ENCODE measurements at places on chromosomes 5 and 9.

DNA sequence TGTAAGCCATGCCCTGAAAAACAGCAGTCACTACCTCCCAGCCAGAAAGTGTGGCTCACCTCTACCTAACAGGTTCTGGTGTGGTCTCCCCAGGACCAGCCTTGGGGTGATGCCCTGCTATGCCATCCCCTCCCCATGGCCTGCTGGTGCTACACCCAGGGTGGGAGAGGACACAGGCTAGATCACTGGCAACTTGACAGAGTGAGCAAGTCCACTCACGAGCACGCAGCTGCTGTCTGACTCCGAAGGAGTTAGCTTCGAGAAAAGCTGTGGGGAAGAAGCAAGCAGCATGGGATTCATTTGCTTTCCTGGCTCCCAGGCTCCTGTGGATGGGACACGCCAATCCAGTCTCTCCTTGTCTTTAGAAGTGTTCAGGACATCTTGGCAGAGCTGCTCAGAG, 102.2 kb downstream of the COL5A1 start:
- DNase-seq: no peak

DNA sequence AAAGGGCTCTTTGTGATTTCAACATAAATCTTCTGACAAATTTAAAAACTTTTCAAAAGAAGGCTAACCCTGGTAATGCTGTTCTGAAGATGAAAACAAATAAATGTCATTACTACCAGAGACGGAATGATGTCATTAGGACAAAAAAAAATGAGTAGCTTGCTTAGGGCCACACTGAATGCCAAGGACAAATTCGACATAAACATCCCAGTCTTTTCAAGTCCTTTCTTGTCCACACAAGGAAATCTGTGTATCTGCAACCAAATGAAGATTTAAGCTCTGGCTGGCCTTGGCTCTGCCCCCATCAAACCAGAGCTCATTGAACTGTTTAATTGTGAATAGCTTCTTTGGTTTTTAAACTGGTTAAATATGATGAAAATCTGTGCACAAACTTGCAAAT, 592.7 kb downstream of the TLE1 start:
- no peak for DNase-seq

GRCh38 chr5:73221161-73221560, 48.2 kb downstream of the TMEM174 start:
- no peak for DNase-seq

DNA sequence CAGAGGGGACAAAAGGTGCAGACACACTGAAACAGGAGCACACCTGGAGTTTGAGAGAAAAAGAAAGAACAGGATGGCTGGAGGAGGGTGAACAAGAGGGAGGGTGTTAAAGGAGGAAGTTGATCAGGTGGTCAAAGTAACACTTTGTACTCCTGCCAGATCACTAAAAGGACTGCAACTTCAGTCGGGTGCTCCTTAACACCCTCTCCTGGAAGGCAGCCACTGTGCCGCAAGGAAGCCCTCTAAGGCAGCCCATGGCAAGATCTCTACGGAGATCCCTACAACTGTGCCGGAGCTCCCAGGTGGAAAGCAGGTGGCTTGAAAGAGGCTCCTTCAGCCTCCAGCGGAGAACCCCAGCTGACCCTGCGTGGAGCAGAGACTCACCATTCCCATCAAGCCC, 124.4 kb upstream of the MSX2 start:
- DNase-seq: no peak

DNA sequence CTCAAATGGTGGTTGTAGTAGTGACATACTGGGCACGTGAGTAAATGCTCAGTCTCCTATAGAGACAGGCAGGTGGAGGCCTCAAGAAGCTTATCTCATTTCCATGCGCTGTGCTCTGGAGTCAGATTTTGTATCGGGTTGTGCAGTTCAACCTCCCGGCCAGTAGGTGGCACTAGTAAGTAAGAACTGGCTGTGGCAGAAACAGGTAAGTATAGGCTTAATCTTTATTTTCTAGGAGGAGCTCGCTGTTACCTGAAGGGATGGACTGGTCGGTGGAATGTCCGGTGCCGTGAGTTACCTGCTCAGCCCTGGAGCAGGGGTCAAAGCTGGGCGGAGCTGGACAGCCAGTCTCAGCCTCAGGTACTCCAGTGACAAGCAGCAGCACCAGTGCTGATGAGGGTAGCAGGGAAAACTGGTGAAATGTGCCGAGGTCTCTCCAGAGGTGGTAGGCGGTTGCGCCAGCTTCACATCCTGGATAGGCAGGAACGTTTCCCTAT, 880.1 kb upstream of the SEMA6A start:
- DNase-seq: no peak

DNA sequence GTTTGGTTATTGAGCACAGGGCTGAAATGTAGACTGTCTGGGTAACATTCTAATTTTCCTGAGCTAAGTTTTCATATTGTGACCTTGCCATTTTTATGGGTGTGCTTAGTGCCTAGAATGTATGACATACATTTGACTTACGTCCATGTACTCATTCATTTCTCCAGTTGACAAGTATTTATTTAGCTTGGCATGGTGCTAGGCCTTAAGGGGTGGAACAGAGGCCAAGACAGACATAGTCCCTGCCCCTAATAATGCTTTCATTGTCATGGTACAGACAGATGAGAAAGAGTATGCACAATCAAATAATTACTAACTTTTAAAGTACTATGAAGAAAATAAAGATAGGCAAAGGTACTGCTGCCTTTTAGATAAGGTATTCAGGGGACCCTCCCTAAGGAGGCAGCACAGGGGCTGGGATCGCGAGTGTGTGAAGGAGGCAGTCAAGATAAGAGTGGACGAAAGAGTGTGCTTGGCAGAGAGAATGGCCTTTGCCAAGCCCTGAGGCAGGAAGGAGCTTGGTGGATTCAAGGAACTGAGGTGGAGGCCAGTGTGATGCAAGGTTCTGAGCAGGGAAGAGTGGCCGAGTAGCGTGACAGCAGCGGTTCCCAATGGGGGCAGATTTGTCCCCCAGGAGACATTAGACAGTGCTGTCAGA, 128.0 kb downstream of the PIP5K1B start:
- no peak for DNase-seq

DNA sequence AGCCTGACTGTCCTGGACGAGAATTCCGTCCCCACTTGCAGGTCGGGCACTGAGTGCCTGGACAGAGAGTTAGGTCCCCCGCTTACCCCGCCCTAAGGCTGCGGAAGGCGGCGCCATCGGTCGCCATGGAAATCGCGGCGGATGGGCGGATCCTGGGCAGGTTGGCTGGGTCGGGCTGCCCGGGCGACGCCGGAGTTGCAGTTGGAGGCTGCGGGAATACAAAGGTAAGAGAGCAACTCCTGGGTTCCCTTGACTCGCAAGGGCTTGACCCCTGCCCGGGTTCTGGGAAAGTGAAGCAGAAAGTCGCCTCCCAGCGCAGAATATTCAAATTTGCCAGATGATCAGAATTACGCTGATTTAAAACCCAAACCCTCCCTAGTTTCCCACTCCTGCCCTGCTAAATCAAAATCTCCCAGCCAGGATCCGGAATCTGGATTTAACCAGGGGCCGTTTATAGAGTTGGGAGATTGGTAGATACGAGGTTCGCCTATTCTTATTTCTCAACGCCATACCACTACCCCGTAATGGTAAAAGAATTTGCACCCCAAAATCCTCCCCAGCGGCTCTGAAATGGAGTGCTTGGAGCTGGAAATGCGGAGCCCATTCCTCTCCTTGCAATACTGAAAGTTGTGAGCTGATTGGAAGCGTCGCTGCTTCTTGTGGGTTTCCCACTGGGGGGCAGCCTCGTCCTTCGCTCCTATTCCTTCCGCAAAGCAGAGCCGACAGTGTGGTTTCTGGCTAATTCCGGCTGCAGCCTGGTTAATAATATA, 156.4 kb upstream of the RASEF start:
- peak; percentile 15 for DNase-seq

GRCh38 chr9:116716438-116716837, 29.3 kb downstream of the TRIM32 start:
- DNase-seq: no peak

GRCh38 chr9:105064248-105065097, 136.5 kb upstream of the ABCA1 start:
- DNase-seq: peak; percentile 94

DNA sequence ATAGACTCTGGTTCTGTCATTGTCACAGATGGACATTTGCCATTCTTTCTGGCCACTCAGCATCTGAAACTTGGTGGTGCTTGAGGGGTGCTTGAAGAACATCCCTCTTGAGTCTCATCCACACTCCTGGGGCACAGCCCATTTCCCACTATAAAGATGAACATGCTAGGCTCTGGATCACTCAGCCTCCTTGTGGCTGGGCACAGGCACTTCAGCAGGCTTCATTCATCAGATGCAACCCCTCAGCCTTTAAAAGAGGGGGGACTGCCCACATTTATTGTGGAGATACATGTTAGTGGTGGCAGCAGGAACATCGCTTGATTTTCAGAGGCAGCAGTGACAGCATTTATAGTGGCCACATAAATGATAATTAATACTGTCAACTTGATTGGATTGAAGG, 124.7 kb upstream of the NIPBL start:
- no peak for DNase-seq

- no peak for DNase-seq
Measured at GRCh38 chr9:99040911-99041582, 63.9 kb upstream of the TGFBR1 start.

DNA sequence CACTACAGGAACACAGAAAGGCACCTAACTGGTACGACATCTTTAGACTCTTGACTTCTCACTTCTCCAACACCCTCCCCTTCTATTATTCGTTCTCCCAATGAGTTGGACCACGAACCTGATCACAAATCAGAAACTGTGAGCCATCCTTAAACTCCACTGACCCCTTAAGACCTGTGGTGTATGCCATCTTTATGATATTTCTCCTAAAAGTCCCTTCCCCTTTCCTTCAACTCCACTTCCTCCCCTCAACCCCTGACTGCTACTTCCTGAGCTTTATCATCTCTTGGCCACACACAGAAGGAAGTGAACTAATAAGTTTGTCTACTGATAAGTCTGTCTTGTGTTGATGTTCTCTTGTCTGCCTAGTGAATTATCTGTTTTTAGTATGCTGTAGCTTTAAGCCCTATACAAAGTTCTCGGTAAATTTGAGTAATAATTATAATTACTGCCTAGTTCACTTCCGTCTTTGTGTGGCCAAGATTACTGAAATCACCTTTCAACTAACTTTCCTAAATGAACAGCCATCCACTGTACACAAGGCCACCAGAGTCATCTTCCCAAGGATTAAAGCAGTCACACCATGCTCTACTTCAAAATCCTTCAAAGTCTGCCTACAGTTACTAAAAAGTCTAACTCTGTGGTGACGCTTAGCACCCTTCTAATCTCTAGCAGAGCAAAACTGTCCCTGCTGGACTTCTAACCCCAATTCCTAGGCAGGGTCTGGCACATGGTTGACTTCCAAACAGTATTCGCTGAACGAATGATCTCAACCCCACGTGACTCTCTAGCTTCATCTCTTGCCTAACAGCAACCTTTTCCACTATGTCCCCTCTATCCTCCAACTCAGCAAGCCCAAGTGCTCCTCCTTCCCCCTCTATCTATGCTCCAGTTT, 23.2 kb downstream of the ELOVL7 start:
- no peak for DNase-seq

- DNase-seq: no peak
Measured at GRCh38 chr9:99931155-99931840, 24.8 kb downstream of the STX17 start.

- DNase-seq: no peak
Measured at GRCh38 chr5:151596828-151597539, 5.9 kb upstream of the FAT2 start.

GRCh38 chr9:128416432-128417019, 4.1 kb upstream of the CERCAM start:
- DNase-seq: no peak

DNA sequence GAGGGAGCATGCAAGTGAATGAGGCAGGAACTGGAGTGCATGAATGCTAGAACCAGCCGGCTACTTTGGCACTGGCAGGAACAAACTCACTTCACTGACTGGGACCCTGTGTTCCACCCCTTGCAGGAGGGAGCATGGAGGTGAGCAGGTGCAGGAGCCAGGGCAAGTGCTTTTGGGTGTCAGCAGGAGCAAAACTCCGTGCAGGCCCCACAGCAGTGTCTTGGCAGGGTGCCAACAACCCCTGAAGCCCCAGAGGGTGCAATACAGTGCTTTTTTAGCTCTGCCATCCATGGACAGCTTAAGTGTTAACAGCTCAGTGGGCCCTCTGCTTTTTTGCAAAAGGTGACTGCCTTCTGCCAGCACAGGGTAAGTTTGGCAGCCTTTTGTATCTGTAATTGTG, 245.8 kb upstream of the PCSK5 start:
- no peak for DNase-seq

- no peak for DNase-seq
Measured at GRCh38 chr5:4924577-4924976, 215.6 kb upstream of the ADAMTS16 start.

GRCh38 chr5:113249206-113249605, 185.6 kb downstream of the TSSK1B start:
- no peak for DNase-seq

- DNase-seq: no peak
Measured at GRCh38 chr5:124923131-124923530, 176.7 kb upstream of the ZNF608 start.

- DNase-seq: no peak
Measured at GRCh38 chr5:71632168-71632567, 45.0 kb downstream of the MCCC2 start.

- DNase-seq: no peak
Measured at GRCh38 chr5:168401226-168401625, 85.0 kb upstream of the RARS1 start.

DNA sequence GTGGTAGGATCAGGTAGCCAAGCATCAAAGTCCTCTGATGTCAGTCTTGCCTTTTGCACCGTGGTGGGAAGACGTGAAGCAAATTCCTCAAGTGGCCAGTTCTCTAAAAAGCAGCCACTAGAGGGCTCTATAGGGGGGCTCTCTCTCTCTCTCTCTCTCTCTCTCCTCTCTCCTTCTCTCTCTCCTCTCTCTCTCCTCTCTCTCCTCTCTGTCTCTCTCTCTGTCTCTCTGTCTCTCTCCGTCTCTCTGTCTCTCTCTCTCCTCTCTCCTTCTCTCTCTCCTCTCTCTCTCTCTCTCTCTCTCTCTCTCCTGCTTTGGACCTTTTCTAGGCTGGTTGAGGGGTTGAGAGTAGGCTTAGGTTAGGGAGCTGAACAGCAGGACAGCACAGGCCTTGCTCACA, 13.9 kb upstream of the OSMR start:
- DNase-seq: no peak

GRCh38 chr5:133554279-133554678, 58.1 kb downstream of the FSTL4 start:
- DNase-seq: no peak

DNA sequence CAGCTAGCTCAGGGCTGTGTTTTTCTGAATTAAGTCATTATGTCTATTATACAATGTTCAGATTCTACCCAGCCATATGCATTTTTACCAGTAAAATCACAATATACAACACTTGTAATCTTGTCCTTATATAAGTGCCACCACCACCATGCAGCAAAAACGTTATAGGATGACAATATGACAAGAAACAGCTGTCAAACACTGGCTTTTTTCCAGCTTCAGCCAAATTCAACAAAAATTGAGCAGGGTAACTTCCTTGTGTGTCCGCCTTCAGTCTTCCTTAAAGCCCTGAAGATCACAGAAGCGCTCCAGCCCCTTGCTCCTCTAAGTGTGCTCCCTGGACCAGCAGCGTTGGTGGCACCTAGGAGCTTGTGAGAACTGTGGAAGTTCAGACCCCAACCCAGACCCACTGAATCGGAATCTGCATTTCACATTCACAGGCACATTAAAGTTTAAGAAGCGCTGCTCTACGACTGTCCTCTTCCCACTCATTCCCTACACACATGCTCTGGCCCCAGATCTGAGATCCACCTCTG, 111.8 kb downstream of the LHFPL2 start:
- no peak for DNase-seq

- no peak for DNase-seq
Measured at GRCh38 chr5:54081415-54081814, 229.0 kb downstream of the ARL15 start.

- no peak for DNase-seq
Measured at GRCh38 chr5:81105261-81105877, 127.8 kb upstream of the CKMT2 start.
